ENCODE measurements at places on chromosomes 16 and 17. TPM values are rescaled to one million over a fixed set of nuclear protein-coding genes. Genes with fewer than 3 reads are reported as not detected.

GRCh38 chr17:18187226-18187625 lies 3.6 kb downstream of the ALKBH5 start:
- no peak for DNase-seq

DNA sequence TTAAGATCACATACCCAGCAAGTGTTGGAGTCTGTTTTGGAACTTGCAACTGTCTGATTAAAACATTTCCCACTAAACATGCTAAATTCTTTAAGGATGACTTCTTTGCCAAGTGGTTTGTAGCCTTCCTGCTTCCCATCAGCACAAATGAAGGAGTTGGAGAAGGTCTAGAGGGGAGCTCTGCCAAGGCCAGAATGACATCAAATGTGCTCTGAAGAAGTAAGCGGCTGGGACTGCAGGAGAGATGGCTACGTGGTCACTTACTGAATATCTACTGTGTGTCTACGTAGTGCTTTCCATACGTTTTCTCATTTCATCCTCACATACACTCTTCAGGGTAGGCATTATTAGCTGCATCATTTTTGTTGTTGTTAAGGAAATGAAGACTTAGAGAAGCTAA lies 135.7 kb upstream of the NLRP1 start:
- no peak for DNase-seq

GRCh38 chr17:77877646-77878355 lies 80.7 kb upstream of the TNRC6C start:
- no peak for DNase-seq

DNA sequence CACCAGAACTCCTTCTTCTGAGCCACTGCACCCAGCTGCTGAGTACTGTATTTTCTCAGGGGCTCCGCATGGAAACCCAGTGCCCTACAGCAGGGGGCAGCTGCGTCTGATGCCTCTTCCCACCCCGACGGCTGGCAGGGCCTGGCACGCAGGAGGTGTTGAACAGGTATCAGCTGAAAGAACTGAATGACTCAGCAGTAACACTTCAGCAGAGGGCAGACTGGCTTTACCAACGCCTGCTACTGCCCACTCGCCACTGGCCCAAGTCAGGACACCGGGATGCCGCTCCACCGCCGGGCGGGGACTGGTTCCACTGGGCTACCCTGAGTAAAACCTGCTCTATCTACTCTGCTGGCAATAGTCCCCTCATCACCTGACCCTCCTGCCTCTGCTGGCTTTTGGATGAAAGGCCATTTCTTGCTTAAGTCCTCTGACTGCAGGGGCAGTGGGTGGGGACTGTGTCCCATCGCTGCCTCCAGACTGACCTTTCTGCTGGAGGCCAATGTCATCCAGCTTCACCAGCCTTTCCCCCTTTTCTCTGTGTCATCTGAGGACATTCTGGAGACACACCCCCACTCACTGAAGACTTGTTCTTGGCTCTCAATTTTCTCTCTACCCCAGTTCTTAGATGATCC lies 100.4 kb upstream of the FA2H start:
- DNase-seq = no peak

DNA sequence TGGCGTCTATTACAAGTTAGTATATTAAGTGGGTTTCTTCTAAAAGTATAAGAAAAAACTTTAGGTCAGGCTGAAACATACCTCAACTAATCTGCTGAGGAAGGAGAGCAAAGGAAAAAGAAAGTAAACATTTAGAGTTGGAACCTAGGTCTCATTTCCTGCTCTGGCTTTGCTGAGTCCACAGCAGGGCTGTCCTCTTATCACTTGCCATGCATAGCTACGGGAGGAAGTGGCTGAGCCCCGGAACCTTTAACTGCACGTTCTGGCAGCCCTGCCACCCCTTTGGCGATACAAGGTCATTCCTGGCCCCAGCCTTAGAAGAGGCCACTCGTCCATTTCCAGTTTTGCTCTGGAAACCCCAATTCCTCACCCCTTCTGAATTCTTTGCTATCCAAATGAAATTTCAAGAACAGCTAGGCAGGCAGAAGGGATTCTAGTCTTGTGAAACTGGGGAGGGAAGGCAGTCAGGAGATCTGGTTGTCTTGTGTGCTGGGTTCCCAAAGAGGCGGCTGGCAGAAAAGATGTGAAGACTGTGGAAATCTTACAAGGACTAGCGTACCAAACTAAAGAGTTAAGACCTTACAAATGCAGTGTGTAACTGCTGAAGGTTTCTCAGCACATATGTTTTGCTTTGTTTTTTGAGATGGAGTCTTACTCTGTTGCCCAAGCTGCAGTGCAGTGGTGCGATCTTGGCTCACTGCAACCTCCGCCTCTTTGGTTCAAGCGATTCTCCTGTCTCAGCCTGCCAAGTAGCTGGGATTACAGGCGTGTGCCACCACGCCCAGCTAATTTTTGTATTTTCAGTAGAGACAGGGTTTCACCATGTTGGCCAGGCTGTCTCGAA lies 19.1 kb downstream of the WIPI1 start:
- DNase-seq = peak; percentile 68

Gene HID1
- 30.2 TPM for total RNA-seq

Gene B4GALNT2
- 43.0 TPM for total RNA-seq

Gene MED13
- 131 TPM for total RNA-seq

Gene CCDC40
- 2.2 TPM for total RNA-seq

DNA sequence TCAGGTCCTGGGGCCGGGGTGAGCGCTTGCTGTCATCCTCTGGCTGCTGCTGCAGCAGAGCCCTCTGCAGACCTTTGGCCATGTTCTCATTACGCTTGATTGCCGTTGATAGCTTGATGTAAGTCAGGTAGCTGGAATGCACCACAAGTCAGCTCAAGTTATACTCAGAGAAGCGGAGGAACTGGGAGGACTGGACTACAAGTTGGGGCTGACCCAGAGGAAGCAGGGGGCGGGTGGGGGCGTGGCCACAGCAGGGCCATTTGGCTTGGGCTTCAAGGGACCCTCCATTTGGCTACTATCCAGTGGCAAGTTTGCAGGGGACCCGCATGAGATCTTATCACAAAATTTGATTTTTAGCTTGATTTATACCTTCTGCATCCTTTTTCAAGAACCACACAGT lies 19.0 kb upstream of the EVPL start:
- DNase-seq = no peak

- DNase-seq = no peak
These were observed 118.1 kb downstream of the FTO start for GRCh38 chr16:53821957-53822625.

All from transverse colon (tissue), 4 donors.